Epithelial cell of prostate (primary cell): ENCODE measurements at places on chromosomes 4 and X.

DNA sequence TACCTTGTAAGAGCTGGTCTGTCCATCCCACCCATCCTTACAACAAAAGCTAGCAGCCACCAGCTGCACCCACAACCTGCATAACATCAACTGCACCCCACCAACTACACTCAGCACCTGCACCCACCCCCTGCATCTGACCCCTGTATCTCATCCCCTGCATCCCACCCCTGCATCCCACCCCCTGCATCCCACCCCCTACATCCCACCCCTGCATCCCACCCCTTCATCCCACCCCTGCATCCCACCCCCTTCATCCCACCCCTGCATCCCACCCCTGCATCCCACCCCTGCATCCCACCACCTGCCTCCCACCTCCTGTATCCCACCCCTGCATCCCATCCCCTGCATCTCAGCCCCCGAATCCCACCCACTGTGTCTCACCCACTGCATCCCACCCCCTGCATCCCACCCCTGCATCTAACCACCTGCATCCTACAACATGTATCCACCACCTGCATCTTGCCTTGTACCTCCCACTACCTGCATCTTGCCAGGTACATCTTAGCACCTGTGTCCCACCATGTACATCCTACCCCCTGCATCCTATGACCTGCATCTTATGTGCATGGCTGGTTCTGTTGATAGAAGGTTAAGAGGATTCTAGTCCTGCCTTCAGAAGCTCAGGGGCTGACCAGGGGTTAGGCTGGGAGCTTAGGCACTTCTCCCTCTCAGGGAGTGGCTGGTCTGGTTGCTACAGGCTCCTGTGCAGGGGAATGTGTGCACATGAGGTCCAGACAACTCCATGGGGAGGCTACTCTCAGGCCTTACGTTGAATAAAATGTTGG is 9.4 kb downstream of the TMEM271 start:
- DNase-seq = no peak

DNA sequence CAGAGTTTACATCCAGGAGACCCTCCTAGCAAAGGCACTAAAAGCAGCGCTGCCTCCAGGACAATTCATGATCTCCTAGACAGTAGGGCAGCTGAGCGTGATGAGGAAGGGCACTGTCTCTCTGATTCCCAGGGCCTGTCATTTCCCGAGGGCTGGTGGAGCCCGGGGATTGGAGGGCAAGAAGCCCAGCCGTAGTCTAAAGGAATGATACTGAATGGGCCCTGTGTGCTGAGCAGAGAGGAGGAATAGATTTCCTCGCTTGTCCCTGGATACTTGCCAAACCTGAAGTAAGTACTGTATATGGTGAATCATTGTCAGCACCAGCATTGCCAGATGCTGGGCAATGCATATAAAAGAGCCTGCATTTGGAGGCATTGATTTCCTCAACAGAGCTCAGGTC is 88.0 kb upstream of the SLITRK2 start:
- no peak for DNase-seq

- DNase-seq = no peak
Observed at GRCh38 chr4:151199319-151200190, 77.4 kb upstream of the PRSS48 start.

DNA sequence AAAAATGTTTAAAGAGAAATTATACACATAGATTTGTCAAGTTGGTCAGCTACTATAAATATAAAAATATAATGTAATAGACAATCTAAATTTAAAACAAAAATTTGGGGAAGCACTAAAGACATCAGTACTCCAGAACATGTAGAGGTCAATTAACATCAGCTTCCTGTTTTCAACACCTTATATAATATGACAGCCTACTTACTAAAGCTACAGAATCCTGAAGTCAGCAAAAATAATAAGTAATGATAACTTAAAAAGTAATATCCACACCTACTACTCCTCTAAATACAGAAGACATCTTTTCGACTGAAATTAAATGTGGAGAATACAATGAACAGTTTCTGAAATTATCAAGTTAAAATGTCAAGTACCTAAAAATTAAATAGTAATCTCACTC is 118.6 kb downstream of the LRBA start:
- no peak for DNase-seq

DNA sequence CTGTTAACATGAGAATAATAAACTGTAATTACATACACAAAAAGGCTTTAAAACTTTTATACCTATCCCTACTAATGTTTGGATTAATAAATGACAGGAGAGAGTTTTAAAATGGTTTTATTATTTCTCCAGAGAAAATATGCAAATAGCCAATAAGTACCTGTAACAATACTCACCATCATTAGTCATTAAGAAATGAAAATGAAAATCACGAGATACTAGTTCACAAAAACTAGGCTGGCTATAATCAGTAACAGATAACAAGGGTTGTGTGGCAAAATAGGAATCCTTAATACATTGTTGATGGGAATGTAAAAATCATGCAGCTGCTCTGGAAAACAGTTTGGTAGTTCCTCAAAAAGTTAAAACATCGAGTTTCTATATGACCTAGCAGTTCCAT is 25.2 kb upstream of the AP1AR start:
- DNase-seq = no peak

- no peak for DNase-seq
Observed at GRCh38 chr4:121048165-121048564, 24.2 kb downstream of the NDNF start.
